ENCODE measurements at places on chromosomes 3 and 15.

DNA sequence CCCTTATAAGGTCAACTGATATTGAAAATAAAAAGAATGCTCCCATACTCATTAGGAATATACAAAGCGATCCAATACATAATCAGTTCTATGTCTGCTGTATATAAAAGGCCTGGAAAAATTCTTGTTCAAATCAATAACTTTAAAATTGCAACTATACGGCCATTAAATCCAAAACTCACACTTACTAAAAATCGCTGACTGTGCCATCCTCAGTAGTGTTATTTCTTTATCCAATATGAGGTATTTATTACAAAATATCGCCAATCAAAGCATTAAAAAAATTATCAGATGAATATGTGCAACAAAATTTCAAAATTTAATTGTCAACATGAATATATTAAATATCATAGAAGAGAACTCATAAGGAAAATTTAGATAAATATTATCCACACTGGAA is 146.5 kb downstream of the PLD1 start:
- DNase-seq, result no peak

GRCh38 chr15:27826411-27826810 is 272.7 kb downstream of the OCA2 start:
- DNase-seq, result no peak

DNA sequence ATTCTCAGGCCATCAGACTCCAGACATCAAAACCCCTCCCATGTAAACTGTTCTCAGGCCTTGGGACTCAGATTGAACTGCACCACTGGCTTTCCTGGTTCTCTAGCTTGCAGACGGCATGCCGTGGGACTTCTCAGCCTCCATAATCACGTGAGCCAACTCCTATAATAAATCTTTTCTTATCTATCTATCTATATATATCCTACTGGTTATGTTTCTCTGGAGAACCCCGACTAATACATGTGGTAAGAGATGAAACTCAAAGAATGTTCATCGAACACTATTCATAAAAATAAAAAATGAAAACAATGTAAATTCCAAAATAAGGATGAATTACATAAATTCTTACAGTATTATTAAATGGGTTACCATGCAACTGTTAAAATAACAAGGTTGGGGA is 84.5 kb upstream of the NTRK3 start:
- no peak for DNase-seq

DNA sequence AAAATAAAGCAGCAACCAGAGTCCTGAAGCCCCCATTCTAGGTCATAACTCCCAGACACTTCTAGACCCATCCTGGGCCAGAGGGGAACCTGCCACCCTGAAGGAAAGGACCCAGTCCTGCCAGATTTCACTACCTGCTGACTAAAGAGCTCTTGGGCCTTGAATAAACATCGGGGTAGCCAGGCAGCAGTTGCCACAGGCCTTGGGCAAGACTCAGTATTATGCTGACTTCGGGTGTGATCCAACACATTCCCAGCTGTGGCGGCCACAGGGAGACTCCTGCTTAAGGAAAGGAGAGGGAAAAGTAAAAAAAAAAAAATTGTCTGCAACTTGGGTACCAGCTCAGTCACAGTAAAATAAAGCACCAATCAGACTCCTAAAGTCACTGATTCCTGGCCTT is 23.8 kb downstream of the NEDD4 start:
- DNase-seq, result no peak

GRCh38 chr3:131329774-131330173 is 51.8 kb upstream of the NUDT16 start:
- DNase-seq, result no peak

GRCh38 chr3:10011631-10012030 is 14.6 kb upstream of the FANCD2 start:
- DNase-seq, result no peak

GRCh38 chr3:68135067-68135466 is 480.7 kb upstream of the SUCLG2 start:
- no peak for DNase-seq

GRCh38 chr3:9769426-9770275 is at the start of gene CAMK1:
CAMK1 (minus strand) TSS chr3:9769947; CDS start chr3:9767749, 2,198 bp downstream.
- peak; percentile 67 for DNase-seq

DNA sequence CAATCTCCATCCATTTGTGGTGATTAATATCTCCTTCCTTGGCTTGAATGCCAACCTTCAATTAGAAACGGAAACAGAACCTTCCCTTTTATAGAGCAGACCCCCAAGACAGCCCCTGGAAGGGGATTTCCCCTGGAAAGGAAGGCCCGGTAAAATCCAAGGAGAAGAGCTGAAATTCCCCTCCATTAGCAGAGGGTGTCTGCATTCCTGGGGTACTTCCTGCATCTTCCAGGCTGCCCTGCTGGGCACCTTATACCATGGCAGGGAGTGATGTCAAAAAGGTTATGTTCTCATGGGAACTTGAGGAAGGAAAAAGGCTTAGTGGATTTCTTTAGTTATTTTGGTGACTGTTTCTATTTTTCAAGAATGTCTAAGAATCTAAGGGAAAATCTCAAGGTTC is 116.7 kb upstream of the NEO1 start:
- DNase-seq, result no peak

DNA sequence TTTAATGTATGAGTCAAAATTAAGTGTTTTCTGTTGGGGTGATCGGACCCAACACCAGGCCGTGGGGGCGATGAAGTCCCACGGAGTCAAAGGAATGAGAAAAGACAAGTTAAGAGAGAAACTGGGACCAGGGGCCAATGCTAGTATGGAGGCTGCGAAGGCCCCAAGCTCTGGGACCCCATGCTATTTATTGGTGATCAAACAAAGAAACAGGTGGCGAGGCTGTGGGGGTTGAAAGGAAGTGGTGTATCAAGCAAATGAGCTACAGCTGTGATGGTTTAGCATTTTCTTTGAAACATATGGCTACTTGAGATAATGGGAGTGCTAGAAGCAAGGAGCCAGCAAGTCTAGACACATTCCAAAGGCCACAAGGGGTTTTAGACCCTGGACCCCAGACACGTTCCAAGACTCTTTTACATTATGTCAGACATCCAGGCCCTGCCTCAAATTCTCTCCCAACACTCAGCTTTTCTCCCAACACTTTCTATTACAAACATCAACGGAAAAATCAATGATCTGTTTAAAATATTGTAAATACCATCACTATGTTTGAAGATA is 56.0 kb upstream of the SNRPN start:
- no peak for DNase-seq

GRCh38 chr15:33722005-33722672 is 246.2 kb upstream of the CHRM5 start:
- no peak for DNase-seq

DNA sequence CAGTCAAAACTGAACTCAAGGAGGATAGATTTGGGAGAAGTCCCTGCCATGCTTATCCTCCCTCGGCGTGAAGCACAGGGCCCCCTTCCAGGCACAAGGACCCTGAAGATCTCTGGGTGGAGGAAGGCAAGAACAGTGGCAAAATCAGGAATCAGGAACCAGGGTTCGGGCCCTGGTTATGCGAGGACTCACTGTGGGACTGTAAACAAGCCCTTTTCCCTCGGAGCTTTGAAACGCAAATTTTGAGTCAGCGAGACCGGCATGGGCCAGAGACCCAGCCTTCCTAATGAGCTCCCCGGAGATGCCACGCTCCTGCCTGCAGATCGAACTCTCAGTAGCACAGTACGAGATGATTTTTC is 70.1 kb downstream of the SLC12A8 start:
- DNase-seq, result no peak

DNA sequence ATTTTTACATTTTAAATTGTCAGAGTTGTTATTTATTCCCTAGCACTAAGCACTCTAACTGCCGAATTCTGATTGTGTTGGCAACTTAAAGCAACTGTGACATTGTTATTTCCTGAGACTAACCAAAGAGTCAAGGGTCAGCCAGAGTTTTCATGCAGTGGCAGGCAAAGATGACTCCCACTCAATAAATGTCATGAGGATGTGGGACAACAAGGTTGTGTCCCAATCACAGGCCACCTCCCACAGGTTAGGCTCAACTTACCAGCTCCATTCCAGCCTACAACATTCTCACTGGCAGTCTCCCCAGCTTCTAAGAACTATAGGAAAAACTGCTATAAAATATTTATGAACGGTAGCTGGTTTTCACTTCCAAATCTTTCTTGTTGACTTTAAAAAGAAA is 80.1 kb downstream of the RSL24D1 start:
- no peak for DNase-seq

DNA sequence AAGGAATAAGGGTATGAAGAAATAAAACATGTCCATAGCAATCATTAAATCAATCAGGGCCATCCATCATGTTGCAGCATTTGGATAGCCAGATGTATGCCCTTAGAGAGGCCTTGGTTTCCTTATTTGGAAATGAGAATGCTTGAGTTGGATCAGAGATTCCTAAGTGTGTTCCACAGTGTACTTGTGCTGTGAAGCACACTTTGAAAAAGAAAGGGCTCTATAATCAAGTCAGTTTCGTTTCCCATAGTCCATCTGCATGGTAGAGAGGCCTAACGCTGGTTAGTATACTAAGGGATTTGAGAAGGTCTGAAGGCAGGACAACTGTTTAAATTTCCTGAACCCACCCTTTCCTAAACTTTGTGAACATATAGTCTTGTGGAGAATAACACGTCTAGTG is 30.9 kb downstream of the RBMS3 start:
- DNase-seq, result no peak

GRCh38 chr15:94445566-94446160 is 214.3 kb downstream of the MCTP2 start:
- DNase-seq, result no peak

DNA sequence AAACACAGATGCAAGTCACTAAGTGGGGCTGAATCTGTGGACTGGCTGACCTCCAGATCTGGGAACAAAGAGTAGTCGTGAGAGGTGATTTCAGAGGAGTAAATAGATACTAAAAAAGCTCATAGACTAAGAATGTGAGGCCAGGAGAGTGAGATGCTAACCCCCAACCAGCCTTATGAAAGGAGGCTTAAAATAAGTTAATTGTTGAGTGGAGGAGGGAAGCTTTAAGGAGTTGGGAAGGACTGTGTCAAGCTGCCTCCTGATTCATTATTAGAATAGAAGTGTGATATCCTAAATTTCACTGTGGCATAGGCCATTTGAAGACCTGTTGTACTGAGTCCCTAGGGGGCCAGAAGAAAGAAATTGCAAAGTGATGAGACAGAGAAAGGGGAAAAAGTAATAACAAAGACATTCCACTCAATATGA is 107.6 kb downstream of the RBPMS2 start:
- DNase-seq, result no peak

DNA sequence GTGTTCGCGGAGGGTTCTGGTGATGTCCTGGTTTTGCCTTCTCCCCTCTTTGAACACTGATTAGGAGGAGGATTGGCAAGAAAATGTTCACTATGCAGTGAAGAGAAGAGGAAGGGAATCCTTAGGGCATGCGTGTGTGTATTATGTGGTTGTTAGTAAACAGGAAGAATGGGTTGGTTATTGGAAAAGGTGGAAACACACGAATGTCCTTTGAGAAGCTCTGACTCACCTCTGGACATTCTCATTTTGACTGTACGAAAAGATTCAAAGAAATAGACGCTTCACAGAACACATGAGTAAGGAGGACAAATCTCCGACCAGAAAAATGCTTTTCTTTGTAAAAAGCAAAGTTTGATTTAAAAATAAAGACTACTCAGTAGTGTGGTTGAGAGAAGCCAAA is 188.8 kb upstream of the PRICKLE2 start:
- no peak for DNase-seq

GRCh38 chr15:49645941-49646340 is 25.1 kb downstream of the DTWD1 start:
- DNase-seq, result no peak

DNA sequence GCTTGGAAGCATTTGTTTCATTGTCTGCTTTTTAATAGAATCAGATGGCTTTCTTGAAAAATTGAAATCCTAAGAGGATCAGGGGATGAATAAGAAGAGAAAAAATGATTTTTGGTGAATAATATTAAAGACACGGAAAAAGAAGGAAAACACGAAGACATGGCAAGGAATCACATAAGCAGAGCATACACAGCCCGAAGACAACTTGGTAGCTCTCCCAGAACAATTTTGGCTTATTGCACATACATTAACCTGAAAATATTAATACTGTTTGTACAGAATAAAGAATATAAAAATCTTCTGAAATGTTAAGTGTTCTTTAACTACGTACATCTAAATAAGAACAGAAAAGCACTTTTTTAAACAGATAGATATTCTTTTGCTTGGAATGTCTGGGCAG is 150.0 kb downstream of the SHOX2 start:
- DNase-seq, result no peak

- no peak for DNase-seq
Measured at GRCh38 chr3:24986612-24987011, 441.5 kb upstream of the RARB start.

GRCh38 chr15:91472316-91472756 is 372.3 kb downstream of the SV2B start:
- no peak for DNase-seq

- DNase-seq, result no peak
Measured at GRCh38 chr3:152608696-152609594, 226.0 kb upstream of the P2RY1 start.

- no peak for DNase-seq
Measured at GRCh38 chr15:70427167-70428120, 329.7 kb upstream of the TLE3 start.

DNA sequence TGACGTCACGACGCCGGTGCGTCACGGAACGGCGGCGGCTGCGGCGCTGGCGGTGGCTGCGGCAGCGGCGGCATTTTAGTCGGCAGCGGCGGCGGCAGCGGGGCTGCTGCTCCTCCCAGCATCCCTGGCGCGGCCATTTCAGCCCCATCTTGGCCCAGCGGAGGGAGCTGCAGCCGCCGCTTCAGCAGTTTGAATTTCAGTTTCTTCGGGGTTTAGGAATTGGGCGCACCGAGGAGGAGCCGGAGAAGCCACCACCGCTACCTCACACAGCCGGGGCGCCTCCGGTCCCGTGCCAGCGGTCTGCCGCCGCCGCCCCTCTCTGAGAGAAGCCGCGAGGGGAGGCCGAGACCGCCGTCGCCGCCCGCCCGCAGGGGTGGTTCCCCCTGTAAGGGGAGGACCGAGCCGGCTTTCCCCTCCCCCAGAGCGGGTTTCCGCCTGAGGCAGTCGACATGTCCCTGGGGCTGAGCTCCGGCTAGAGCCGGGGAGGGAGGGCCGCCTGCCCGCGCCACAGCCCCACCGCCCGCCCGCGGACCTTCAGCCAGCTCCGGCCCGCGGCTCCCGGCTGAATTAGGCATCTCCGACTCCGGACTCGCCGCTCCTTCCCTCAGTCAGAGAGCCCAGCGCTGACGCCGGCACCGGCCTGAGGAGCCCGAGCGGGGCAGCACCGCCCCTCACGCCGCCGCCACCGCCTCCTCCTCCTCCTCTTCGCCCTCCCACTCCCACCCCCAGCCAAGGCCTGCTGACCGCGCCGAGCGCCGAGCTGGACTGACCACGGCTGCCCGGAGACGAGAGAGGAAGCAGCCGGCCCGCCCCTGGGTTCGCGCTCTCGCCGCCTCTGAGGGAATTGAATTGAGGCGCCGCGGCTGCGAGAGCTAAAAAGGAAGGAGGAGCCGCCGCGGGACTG is at the start of gene TSC22D2:
Gene TSC22D2 (plus strand): TSS at position 78 of the 904 bp plus-strand sequence. CDS start 1,053 bp downstream, outside the sequence.
- DNase-seq, result peak; percentile 97

GRCh38 chr3:136385457-136385856 is 135.3 kb downstream of the PCCB start:
- DNase-seq, result no peak

Data from activated naive CD4-positive, alpha-beta T cell treated with anti-CD3 and anti-CD28 coated beads, Interleukin-2, amount 50 U/mL, for 16 hours (primary cell).